HEK293T (cell line): ENCODE measurements at places on chromosomes 12 and 14.

GRCh38 chr12:55698965-55699364 lies 8.7 kb downstream of the ITGA7 start:
- DNase-seq: no peak

GRCh38 chr14:65790172-65790815 lies 377.8 kb downstream of the FUT8 start:
- DNase-seq: no peak

- DNase-seq: no peak
These were observed 5.4 kb upstream of the CAMKK2 start for GRCh38 chr12:121301876-121302275.

- DNase-seq: no peak
These were observed 4.7 kb downstream of the CALCOCO1 start for GRCh38 chr12:53722450-53723041.

- no peak for DNase-seq
These were observed 49.6 kb downstream of the CAND1 start for GRCh38 chr12:67318786-67319185.

- no peak for DNase-seq
These were observed 18.5 kb downstream of the MAP3K12 start for GRCh38 chr12:53480491-53481442.

- no peak for DNase-seq
These were observed 26.3 kb downstream of the KRT18 start for GRCh38 chr12:52975204-52975603.

- DNase-seq: no peak
These were observed 137.8 kb downstream of the EPS8 start for GRCh38 chr12:15651371-15651770.

GRCh38 chr12:76337583-76337982 lies 10.6 kb downstream of the BBS10 start:
- DNase-seq: no peak

GRCh38 chr12:53192531-53193021 lies 11.9 kb upstream of the CSAD start:
- no peak for DNase-seq

GRCh38 chr14:64444140-64444539 lies 21.2 kb upstream of the AKAP5 start:
- no peak for DNase-seq

GRCh38 chr14:67620217-67620785 lies 581 bp downstream of the ARG2 start:
- DNase-seq: peak; percentile 26

- no peak for DNase-seq
These were observed 314.5 kb upstream of the GARIN6 start for GRCh38 chr12:99332936-99333591.

GRCh38 chr14:75640876-75641275 lies 19.8 kb downstream of the ERG28 start:
- no peak for DNase-seq

- DNase-seq: peak; percentile 74
These were observed 8.7 kb upstream of the GPR19 start for GRCh38 chr12:12704593-12705230.

- DNase-seq: no peak
These were observed 24.4 kb downstream of the HSD17B6 start for GRCh38 chr12:56787498-56787897.

DNA sequence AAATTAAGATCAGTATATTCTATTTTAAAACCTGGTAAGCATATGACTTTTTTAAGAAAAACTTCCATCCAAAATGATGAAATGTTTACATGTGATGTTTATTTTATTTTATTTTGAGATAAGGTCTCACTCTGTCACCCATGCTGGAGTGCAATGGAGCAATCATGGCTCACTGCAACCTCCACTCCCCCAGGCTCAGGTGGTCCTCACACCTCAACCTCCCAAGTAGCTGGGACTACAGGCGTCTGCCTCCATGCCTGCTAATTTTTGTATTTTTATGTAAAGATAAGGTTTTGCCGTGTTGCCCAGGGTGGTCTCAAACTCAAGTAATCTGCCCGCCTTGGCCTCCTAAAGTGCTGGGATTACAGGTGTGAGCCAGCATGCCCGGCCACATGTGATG lies 141.8 kb downstream of the ZFP36L1 start:
- no peak for DNase-seq

GRCh38 chr14:73817020-73817655 lies 34.5 kb upstream of the PTGR2 start:
- DNase-seq: no peak

DNA sequence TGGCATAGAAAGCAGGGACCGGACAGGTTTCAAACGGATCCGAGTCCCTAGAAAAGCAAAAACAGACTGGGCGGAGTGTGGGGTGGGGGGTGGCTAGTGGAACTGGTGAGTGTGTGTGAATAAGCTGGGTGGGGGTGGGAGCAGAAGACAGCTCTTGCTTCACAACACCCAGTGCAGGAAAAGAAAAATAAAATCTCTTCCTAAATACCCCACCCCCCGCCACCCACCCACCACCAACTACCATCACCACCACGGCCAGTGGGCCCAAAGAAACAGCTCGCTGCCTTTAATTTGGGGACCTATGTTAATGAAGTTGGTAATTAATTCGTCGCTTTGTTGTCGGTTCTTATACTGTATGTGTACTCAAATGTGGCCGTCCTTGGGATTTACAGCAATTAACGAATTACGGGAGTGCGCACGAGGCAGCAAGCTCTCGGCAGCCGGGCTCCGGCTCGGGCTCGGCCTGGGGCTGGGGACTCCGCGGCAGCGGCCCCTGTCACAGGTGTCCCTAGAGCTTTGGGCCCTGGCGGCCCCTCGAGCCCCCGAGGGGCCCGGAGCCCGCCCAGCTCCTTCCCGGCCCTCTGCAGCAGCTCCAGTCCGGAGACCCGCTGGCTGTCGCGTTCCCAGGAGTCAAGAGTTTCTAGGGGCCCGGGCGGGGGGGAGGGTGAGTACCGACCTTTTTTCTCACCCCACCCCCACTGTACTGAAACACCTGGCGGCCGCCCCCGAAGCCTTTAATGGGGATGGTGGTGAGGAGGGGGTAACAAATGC lies 1.5 kb upstream of the OTX2 start:
- DNase-seq: no peak

DNA sequence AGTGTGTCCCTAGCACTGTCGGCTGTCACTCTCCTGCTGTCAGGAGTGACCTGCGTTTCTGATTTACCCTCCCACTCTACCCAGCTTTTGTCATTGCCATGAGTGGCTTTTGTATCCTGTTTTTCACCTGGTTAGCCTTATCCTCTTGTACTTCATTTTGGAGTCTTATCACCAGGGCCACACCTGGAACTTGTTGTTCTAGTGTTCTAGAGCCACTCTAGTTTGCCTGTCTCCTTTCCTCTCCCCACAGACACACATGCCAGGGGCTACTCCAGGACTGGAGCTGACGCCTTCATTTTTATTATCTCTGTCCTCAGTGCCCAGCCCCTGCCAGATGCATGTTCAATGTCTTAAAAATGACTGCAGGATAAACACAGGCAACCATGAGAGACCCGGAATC lies 34.2 kb downstream of the ZC3H14 start:
- DNase-seq: no peak

GRCh38 chr14:89915114-89915878 lies 39.2 kb downstream of the EFCAB11 start:
- DNase-seq: peak; percentile 53

DNA sequence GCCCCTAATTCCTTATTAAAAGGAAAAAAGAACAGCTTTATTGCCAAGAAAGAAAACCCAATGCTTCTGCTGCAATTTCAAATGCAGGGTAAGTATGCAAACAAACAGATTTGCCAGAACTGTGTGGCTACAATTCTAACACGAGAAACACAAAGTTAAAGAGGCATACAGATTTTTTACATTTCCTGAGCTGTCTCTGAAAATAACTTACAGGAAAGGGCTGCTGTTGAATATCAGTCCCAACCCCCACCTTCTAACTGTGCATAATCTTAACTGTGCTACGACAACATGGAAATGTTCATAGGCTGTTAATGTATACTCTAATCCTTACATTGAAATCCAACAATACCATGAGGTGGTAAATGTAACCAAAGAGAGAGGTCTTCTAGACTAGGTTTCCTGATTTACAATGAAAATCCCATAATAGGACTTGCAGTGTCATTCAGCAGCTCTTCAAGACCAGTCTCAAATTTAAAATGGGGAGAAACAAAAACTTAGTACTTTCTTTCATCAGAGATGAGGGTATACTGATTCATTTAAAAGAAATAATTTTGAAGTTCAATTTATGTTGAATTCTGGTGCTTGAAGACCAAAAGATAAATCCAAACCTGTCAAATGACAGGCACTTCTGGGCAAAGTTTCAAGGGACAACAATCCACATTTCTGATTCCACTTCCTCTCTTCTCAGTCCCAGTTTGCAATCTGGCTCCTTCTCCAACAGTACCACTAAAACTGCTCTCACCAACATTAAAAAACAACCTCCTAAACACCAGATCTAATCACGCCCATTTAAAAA lies 14.4 kb downstream of the FGD6 start:
- DNase-seq: no peak

DNA sequence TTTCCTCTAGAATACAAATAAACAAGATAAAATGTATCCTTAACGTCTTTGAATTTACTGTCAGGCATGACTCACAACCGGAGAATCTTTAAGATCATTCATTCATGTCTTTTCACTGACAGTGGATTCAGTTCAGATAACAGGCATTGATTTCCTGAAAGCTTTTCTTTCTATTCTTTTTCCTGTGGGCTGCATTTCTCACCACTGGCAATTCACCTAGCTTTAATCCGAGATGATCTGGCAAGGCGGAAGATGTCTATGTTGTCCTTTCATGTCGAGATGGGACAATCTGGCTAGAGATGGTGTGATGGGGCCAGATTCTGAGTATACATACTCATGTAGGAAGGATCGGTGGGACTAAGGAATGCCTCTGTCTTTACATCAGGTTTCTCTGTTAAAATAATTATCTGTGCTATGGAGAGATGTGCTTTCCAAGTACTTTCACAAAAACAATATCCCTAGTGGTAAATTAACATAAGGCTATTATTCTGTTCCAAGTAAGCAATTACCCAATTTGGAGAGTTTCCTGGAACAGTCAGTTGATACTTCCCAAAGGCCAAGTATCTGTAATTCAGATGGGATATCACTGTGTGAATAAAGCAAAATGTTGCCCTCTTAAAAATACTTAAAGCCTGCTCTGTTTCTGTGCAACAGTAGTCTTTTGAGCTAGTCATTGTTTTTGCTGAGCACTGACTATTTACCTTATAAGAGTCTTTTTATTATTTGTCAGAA lies 17.8 kb downstream of the ACSS3 start:
- DNase-seq: no peak

GRCh38 chr12:118571730-118572129 lies 195.4 kb downstream of the SUDS3 start:
- no peak for DNase-seq

DNA sequence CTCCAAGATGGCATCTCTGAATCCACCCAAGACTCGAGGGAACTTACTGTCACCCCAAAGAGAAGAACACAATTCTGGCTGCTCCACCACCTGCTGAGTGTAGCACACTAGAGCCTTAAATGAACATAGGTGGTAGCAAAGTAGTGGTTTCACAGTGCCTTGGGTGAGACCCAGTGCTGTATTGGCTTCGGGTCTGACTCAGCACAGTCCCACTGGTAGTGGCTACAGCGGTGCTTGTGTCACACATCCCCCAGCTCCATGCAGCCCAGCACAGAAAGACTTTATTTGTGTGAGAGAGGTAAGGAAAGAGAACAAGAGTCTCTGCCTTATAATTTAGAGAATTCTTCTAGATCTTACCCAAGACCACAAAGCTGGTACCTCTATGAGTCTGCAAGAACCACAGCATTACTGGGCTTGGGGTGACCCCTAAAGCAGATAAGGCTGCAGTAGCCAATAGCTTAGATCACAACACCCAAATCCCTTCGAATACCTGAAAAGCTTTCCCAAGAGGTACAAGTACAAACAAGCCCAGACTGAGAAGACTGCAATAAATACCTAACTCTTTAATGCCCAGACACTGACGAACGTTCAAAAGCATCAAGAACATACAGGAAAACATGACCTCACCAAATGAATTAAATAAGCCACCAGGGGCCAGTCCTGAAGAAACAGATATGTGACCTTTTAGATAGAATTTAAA lies 83.3 kb upstream of the SLC38A4 start:
- no peak for DNase-seq

DNA sequence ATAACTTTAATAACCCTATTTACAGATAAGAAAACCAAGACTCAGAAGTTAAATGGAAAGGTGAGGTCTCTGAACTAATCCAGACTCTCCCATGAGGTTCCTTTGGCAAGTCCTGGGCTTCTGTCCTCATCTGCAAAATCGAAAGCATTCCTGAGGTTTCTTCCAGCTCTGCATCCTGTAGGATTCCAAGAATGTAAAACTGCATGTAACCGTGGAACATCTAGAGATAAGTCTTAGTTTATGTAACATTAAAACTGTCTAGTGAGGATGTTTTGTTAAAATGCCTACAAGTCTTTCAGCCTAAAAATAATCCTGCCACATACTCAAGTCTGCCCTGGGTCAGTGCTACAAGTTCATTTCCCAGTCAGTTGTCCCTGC lies 7.3 kb upstream of the ITFG2 start:
- DNase-seq: no peak

DNA sequence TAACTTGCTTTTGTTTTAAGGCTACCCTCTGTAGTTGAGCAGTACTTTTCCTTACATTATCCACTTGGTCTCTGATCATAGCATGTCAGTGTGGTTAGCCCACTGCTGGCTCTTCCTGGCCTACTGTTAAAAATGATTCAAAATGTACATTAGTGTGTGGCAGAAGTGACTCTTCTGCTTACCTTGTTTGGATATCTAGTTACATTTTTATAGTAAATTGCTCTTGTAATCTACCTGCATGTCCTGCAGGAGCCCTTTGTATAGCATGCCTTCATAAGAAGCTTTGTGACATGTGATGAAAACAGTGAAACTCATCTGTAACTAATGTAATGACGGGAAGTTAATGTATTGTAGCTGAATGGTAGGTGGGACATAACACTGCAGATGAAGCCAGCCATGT lies 8.1 kb downstream of the SPATS2 start:
- no peak for DNase-seq

DNA sequence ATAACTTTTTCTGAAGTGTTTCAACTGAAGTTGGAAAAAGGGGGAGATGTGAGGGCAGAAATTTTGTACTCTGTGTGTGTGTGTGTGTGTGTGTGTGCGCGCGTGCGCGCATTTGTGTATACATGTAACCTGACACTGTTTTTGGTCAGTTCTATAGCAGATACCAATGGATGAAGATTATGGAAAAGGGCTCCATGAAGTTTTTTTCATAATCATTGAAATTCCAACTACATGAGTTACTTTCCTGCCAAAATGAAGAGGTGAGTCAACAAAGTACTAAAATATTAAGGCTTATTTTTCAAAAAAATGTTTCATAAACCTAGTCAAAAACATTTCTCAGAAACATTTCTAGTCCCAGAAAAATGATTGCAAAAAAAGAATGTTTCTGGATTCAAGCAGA lies 25.7 kb upstream of the CERS5 start:
- DNase-seq: no peak

DNA sequence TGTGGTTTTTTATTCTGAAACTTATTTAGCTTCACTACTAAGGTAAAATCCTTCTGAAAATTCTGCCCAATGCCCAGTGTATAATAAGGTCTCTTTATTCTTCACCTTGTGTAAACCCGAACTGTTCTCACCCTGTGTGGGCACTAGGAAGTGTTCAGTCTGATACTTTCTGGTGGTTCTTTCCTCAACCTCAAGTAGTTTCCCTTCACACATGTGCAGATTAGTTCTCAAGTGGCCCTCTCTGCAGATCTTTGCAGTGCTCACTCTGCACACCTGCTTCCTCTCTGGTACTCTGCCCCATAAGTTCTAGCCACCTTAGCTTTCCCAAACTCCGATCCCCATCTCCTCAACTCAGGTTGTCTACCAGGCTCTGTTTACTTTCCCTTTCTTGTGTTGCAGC lies 61.6 kb downstream of the RAD51B start:
- no peak for DNase-seq
